ENCODE measurements at places on chromosomes 4 and X. TPM values are rescaled to one million over a fixed set of nuclear protein-coding genes. Genes with fewer than 3 reads are reported as not detected.

DNA sequence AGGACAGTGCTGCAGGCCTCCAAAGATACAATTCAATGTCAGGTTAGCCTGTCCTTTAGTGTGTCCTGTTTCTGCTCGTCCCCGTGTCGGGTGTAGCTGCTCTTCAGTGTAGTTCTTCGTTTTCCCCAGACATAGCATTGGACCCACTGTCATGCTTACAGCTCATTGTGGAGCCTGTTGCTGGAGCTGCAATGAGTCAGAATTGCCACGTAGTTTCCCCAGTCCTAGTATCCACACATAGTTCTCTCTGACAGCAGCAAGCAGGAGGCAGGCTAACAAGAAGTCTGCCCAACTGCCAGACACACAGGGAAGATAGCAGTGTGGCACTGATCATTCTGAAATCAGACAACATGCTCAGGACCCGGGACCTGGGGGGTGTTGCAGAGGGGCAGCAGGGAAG lies 49.2 kb downstream of the MOSPD2 start:
- DNase-seq = no peak

Gene TASL
- total RNA-seq = 0.49 TPM

Gene CDKN2AIP
- 15.0 TPM for total RNA-seq

- DNase-seq = no peak
These were observed 151.8 kb downstream of the CCNG2 start for GRCh38 chr4:77308843-77309242.

GRCh38 chr4:98976716-98977115 lies 18.8 kb upstream of the METAP1 start:
- no peak for DNase-seq

GRCh38 chrX:111169141-111169540 lies 73.2 kb downstream of the PAK3 start:
- DNase-seq = no peak

DNA sequence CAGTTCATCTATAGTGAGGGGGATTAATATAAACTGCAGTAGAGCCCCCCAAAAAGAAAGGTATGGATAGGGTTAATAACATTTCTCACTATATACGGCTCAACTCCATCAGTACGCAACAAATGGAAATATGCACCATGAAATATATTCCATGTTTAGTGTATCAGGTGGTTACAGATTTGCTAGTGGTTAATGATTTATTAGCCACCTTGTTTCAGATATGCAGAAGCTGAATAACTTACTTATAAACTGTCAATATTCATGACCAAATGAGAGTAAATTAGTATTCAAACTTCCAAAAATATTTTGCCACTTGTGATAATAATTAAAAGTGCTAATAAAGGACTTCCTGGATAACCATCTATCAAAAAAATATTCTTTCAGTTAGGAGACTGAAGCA lies 14.8 kb downstream of the AMTN start:
- DNase-seq = no peak

Gene SMARCA1
- total RNA-seq = 26.8 TPM

DNA sequence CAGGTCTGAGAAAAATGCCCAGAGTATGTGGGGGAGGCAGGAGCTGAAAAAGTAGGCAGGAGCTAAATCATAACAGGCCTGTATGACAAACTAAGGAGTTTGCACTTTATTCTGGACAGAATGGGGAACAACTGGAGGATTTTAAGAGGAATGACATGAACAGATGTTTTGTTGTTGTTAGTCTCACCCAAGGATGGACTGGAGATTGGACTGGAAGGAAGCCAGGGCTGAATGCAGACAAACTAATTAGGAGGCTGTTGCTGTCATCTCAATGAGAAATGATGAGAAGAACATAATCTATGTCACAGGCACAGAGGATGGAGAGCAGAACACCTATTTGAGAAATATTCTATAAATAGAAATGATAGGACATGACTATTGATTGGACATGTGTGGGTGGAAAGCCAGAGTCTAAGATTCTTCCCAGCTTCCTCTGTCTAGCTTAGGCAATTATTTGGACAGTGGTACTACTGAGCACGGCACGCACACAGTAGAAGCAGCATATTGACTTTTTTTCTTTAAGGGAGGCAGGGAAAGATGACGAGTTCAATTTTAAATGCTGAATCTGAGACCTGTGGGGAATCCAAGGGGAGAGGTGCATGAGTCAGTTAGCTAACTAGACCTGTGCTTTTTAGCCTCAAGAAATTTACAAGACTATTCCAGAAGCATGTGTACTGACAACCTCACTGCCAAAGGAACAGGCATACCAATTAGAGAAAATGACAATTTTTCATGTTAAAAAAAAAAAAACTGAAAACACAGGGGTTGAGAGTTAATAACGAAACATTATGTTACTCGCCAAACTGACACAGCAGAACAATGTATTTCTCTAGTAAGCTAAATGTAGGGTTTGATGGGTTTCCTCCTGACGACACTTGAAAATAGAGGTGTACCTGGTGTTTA lies 963 bp upstream of the USO1 start:
- no peak for DNase-seq

- DNase-seq = no peak
These were observed 18.8 kb upstream of the SYNPO2 start for GRCh38 chr4:118869808-118870342.

DNA sequence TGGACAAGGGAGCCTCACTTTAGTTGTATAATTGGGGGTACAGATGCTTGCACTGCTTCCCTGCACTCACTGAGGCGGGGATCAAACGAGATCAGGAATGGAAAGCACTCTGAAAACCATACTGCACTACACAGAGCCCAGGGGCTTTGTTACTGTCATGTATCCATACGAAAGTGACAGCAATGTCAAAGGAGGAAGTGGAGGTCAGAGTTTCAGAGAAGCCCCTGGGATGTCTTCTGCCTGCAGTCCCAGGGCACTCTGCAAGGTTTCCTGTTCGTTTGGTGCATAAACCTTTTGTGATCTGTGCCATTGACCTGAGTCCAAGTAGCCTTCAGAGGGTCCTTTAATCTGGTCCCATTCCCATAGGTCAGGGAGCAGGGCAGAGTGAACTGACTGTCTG lies 31.2 kb downstream of the RNF175 start:
- DNase-seq = no peak

Gene BMX
- 2.0 TPM for total RNA-seq

DNA sequence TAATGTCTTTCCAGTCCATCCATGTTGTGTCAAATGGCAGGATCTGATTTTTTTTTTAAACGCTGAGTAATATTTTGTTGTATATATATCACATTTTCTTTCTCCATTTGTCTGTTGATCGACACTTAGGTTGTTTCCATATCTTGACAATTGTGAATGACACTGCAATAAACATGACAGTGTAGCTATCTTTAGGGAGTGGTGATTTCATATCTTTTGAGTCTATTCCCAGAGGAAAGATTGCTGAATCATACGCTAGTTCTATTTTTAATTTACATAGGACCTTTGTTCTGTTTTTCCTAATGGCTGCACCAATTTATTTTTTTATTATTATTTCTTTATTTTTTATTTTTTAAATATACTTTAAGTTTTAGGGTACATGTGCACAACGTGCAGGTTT lies 470.7 kb downstream of the CCSER1 start:
- DNase-seq = no peak

DNA sequence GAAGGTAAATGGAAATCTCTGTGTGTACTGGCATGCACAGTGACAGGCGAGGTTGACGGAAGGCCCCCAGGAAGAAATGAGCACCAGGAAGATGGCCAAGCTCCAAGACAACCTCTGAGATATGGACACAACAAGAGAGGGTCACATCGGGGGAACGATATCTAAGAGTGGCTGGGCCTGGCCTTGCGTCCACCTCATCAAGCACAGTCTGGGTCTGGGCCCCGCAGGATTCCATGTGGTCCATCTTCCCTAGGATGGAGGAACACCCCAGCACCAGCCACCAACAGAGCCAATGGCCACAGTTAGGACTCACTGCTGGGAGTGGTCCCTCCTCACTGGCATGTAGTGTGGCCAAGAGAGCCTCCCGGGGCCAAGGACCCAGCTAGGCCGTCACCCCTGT lies 272.6 kb upstream of the AGTR2 start:
- DNase-seq = no peak

Gene TIMM17B
- 43.5 TPM for total RNA-seq

- no peak for DNase-seq
These were observed 33.4 kb downstream of the TBL1X start for GRCh38 chrX:9498236-9498635.

- no peak for DNase-seq
These were observed 393.0 kb downstream of the AFF2 start for GRCh38 chrX:148893395-148893794.
